Femur (tissue), 1 donor: ENCODE measurements at places on chromosomes 5 and 9.

GRCh38 chr5:72921886-72922285 lies 34.0 kb upstream of the FCHO2 start:
- no peak for DNase-seq

GRCh38 chr9:107471552-107471951 lies 18.0 kb downstream of the KLF4 start:
- DNase-seq, result no peak

DNA sequence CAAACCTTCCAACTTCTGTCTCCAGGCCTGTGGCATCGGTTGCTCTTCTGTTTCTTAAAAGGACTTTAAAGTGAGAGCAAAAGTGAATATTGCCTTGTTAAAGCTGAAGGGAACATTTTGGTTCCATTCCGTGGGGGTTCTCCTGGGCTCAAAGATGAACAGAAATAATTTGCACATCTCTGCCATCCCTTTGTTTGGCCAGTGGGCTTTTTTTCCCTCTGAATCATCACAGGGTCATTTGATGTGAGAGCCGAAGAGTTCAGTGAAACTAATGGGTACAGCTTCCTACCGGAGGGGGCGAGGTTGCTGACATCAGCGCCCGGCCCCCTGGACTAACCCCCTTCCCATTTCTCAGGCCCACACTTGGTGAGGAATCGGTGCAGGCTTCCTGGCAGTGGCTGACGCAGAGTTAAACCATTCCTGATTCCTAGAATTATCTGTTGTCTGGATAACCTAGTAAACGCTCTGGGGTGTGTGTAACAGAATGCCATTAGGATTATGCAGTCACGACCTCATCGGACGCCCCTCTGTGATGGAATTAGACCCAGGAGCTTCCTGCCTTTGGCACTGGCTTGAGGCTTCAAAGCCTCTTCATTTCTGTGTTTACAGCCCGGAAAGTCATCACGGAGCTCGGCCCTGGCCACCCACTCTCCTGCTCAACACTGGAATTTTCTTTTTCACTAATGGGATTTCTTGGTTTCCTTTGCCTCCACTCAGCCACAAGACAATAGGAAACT lies 61.6 kb upstream of the RPL26L1 start:
- peak; percentile 58 for DNase-seq

DNA sequence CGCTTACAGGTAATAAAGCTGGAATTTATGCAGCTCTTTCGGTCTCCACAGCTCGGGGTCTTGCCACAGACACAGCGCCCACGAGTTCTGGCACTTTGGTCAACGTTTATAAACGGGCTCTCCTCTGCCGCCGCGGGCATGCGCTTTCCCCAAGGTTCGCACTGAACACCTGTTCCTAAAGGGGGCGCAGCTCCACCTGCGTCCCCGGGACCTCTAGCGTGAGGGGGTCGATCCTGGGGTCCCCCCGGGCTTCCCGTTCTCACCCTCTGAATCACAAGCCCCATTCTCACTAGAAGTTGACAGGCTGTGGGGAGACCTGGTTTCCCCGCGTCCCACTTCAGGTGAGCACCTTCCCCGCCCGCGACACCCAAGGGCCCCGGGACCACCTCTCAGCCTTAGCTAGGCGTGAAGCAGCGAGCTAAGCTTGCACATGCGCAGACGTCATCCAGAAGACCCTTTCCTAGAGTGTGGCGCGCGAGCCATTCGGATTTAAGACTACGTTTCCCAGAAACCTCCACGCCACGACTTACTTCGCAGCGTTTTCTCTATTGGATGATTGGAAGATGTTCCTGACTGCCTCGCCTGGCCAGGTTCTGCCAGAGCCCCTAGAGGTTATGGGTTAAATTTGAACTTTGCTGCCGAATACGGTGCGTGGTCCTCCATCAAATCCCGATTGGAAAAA lies 21.3 kb upstream of the ZNF782 start:
- peak; percentile 78 for DNase-seq
